ENCODE measurements at places on chromosomes 6 and 20. TPM values are rescaled to one million over a fixed set of nuclear protein-coding genes. Genes with fewer than 3 reads are reported as not detected.

- no peak overlapping the region for H3K4me3 ChIP-seq
- peaks cover 7% of the 10 kb centered on the region for H3K4me1 ChIP-seq
- peaks cover 15% of the 10 kb centered on the region for H3K27me3 ChIP-seq
- no peak for DNase-seq
These were observed 11.1 kb downstream of the TOX2 start for GRCh38 chr20:43925801-43926200.

DNA sequence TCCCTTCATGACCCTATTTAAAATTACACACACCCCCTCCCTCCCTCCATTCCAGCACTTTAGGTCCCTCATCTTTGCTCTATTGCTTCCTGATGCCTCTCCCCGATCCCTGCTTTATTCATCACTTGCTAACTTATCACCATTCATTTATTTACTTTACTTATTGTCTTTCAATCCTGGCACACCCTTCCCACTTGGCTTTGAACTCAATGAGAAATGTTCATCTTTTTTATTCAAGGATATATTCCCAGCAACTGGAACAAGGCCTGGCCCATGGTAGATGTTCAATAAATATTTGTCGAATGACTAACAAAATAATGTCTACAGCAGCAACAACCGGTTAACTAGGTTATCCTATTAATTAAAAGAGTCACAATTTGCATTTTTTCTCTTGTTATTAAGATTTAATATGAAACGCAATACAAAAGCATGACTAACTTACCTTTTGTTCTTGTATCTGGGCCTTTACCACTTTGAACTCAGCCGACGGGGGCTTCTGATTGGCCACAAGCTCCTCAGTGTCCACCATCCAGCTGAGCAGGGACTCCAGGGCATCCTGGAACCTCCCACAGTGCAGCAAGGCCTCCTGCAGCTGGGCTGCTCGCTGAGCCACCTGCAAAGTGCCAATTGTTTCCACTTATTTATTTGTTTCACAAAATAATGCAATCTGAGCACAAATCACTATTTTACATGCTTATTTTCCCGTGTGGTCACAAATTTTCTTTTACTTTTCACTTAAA lies 107.8 kb downstream of the DST start:
- no peak overlapping the region for H3K4me3 ChIP-seq
- no peaks in the 10 kb centered on the region for H3K36me3 ChIP-seq
- H3K27me3 ChIP-seq: no peaks in the 10 kb centered on the region
- no peak overlapping the region for H3K27ac ChIP-seq
- DNase-seq: no peak

DNA sequence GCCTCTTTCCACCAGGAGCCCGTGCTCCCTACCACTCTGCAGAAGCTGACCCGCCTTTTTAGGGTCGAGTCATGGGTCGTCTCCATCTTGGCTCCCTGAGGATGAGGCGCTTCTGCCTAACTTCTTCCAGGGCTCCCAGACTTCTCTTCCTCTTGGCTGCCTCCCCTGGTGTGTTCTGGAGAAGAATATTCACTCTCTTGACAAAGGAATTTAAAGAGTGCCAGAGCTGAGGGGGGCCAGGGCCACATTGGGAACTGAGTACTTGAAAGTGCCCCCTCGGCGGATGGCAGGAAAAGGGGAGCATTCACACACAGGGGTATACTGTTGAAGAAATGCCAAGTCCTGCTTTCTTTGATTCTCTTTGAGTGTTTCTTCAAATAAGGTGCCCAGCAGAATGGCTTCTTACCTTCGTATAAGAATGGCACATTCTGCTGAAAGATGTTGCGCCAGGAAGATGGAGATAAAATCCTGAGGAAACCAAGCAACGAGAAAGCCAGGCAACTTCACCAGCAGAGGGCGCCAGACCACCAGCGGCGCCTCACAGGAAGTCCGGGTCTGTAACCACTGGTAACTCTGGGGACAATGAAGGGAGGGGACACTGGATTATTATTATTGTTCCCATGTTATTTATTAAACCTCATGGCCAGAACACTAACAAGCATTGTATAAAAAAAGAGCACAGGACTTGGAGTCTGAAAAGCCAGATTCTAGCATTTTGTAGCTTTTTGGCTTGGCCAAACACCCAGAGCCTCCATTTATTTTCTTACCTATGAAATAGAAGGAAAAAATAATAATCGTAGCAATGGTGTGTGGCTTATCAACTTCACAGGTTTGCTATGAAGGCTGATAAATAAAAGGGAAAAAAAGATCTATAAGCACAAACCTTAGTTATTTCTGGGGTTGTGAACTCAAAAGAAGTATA lies 176.7 kb downstream of the HACE1 start:
- peak; percentile 61 for DNase-seq
- H3K27ac ChIP-seq: no peak overlapping the region
- no peak overlapping the region for H3K4me3 ChIP-seq

GRCh38 chr6:155316419-155316818 lies 2.1 kb upstream of the TFB1M start:
- no peak overlapping the region for H3K4me3 ChIP-seq
- no peaks in the 10 kb centered on the region for H3K36me3 ChIP-seq
- H3K4me1 ChIP-seq: peaks cover 4% of the 10 kb centered on the region
- H3K27ac ChIP-seq: no peak overlapping the region
- no peaks in the 10 kb centered on the region for H3K27me3 ChIP-seq

DNA sequence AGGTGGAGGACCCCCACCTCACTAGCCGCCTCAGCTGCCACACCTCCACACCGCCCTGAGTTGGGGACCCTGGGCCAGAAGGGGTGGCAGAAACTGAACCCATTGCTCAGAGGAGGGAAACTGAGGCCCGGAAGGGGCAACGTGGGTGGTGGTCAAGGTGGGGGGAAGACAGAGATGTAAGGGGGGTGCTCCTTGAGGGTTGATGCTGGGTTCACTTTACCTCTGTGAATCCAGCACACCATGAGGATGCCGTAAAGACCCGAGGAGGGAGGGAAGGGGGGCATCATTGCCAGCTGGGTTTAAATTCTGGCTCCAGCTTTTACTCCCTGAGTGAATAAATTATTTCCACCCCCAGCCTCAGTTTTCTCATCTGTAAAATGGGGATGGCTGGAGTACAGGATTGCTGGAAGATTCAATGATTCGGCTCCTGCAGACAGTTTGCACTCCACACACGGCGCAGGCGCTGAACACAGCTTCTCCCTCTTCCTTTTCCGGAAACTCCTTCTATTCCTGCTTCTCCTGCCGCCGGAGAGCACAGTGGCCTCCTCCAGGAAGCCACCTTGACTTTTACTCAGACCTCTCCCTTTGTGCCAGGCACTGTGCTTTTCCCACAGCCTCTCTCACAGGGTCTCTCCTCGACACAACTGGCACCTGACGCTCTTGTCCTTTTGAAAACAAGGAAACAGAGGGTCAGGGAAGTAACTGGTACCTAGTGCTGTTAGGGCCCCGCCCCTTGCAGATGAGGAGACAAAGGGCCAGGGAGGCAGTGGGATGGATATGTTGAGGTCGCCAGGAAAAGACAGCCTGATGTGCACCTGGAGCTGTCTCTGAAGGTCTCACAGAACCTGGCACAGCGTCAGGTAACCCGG lies 59.4 kb downstream of the UBE2V1 start:
- peaks cover 17% of the 10 kb centered on the region for H3K4me1 ChIP-seq
- H3K27ac ChIP-seq: peak overlapping the region; percentile 93
- no peaks in the 10 kb centered on the region for H3K27me3 ChIP-seq
- DNase-seq: no peak
- H3K36me3 ChIP-seq: no peaks in the 10 kb centered on the region
- H3K4me3 ChIP-seq: no peak overlapping the region

GRCh38 chr6:44113414-44113813 lies 13.8 kb downstream of the MRPL14 start:
- no peaks in the 10 kb centered on the region for H3K27me3 ChIP-seq
- H3K36me3 ChIP-seq: no peaks in the 10 kb centered on the region
- peaks cover 42% of the 10 kb centered on the region for H3K4me1 ChIP-seq
- H3K4me3 ChIP-seq: no peak overlapping the region

- no peak overlapping the region for H3K4me3 ChIP-seq
- DNase-seq: no peak
- no peaks in the 10 kb centered on the region for H3K4me1 ChIP-seq
- no peaks in the 10 kb centered on the region for H3K27me3 ChIP-seq
- no peaks in the 10 kb centered on the region for H3K36me3 ChIP-seq
- no peak overlapping the region for H3K27ac ChIP-seq
These were observed 480.8 kb upstream of the IMPG1 start for GRCh38 chr6:76553256-76553655.

DNA sequence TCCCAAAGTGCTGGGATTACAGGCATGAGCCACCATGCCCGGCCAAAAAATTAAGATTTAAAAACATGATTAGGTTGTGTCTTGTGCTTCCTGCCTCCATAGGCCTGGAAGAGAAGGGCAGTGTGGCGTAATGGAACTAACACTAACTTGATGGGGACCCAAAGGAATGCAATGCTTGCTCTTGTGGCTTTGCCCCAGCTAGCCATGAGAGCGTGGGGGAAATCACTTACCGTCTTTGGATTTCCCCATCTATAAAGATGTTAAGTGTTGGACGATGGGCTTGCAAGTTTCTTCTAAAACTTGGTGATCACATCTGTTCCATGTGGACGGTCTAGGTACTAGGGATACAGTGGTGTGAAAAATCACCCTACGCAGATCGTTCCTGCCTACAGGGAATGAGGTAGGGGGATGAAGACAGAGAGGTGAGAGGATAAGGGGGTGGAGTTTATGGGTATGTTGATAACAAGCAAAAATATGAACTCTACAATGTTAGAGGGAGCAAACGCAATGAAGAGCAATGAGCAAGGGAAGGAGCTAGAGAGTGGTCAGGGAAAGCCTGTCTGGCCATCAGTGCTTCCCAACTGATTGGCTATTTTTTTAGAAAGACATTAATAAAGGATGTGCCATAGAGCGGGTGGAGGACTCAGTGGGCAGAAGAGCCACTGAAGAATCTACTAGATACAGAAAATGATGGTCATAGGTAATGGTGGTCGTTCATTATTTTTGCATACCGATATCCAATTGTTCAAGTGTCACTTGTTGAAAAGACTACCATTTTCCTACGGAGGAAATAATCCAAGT lies 165.2 kb downstream of the BCAS1 start:
- no peaks in the 10 kb centered on the region for H3K27me3 ChIP-seq
- H3K4me3 ChIP-seq: no peak overlapping the region
- H3K4me1 ChIP-seq: peaks cover 5% of the 10 kb centered on the region
- H3K36me3 ChIP-seq: no peaks in the 10 kb centered on the region
- H3K27ac ChIP-seq: no peak overlapping the region

GRCh38 chr6:132310921-132311320 lies 90.4 kb downstream of the MOXD1 start:
- no peaks in the 10 kb centered on the region for H3K4me1 ChIP-seq
- DNase-seq: no peak
- H3K36me3 ChIP-seq: no peaks in the 10 kb centered on the region
- no peaks in the 10 kb centered on the region for H3K27me3 ChIP-seq
- no peak overlapping the region for H3K4me3 ChIP-seq
- no peak overlapping the region for H3K27ac ChIP-seq

- DNase-seq: peak; percentile 37
- H3K4me1 ChIP-seq: peaks cover 11% of the 10 kb centered on the region
- peak overlapping the region; percentile 81 for H3K4me3 ChIP-seq
- H3K27me3 ChIP-seq: no peaks in the 10 kb centered on the region
These were observed 434 bp downstream of the ZKSCAN4 start for GRCh38 chr6:28251661-28252008.

DNA sequence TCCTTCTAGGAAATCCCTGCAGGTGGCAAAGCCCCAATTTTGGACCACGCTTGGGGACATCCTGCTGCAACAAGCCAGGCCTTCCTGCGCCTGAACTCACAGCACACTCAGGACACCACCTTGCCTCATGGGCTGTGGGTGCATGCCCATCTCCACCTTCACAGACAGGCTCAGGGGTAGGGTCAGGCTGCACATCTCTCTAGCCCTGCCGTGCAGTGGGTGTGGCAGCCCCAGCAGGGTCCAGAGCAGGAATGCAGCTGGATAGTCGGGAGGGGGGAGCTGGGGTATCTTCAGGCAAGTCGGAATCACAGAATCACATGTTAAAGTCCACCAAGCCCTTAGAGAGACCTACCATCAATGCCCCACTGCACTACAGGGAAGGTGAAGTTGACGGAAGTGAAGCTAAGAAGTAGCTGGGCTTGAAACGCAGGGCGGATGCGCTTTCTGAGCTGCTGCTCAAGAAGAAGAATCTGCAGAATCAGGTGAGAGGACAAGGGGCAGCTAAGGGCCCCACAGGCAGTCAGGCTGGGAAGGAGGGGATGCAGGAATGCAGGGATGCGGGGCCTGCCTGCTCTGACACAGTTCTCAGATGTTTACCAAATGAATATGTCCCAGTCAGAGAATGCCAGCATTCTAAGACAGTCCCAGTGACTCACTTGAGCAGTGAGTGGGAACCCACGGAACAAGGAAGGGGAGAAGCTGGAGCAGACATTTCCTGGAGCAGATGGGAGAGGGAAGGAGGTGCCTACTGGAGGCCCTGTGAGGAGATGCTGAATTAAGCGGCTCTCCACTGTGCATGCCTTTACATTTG lies 11.3 kb downstream of the SERPINB6 start:
- no peaks in the 10 kb centered on the region for H3K36me3 ChIP-seq
- H3K4me1 ChIP-seq: peaks cover 23% of the 10 kb centered on the region
- H3K27ac ChIP-seq: peak overlapping the region; percentile 73
- DNase-seq: peak; percentile 44

DNA sequence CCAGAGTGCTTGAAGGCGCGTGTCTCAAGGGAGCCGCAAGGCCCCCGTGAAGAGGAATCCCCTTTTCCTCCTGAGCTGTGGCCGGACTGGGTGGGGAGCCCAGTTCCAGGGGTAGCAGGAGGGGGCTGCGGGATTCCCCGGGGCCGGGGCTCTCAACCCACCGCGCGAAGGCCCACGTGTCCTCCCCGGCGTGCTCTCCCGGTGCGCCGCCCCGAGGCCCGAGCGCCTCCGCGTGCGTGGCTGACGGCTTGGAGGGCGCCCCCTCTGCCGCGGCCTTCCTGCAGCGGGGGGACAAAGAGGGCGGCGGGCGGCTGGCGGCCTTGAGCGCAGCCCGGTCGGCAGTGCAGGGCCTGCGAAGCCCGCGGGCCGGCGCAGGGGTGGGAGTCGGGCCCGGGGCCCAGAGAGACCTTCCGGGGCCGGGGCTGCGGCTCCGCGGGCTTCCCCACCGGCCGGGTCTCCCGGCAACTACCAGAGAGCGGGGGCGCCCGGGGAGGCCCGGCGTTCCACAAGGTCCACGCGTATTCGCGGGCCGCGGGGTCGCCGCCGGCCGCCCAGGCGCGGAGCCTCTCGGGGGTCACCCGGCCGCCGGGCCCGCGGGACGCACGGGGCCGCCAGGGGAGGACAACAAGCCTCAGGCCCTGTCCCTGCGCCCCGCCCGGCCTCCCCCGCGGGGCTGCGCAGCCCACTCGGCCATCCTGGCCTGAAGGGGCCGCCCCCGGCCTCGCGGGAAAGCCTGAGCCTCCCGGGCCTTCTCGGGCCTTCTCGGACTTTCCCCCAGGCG lies at the start of gene FAM217A:
Gene FAM217A (minus strand): TSS at position 447 of the 781 bp plus-strand sequence. CDS start 1,723 bp downstream, outside the sequence.
- no peak within 1 kb of the TSS for H3K27ac ChIP-seq
- DNase-seq: no peak
- no peak within 1 kb of the TSS for H3K4me3 ChIP-seq
- H3K4me1 ChIP-seq: no peaks in the 10 kb centered on the region
- H3K27me3 ChIP-seq: no peaks in the 10 kb centered on the region
- H3K36me3 ChIP-seq: no peaks in the 10 kb centered on the region

- no peaks in the 10 kb centered on the region for H3K36me3 ChIP-seq
- H3K4me1 ChIP-seq: no peaks in the 10 kb centered on the region
- H3K27me3 ChIP-seq: no peaks in the 10 kb centered on the region
- H3K4me3 ChIP-seq: no peak overlapping the region
These were observed 6.5 kb upstream of the TINAG start for GRCh38 chr6:54301770-54302169.

- DNase-seq: no peak
- no peak overlapping the region for H3K4me3 ChIP-seq
- H3K4me1 ChIP-seq: peaks cover 27% of the 10 kb centered on the region
- no peaks in the 10 kb centered on the region for H3K27me3 ChIP-seq
- no peaks in the 10 kb centered on the region for H3K36me3 ChIP-seq
- H3K27ac ChIP-seq: no peak overlapping the region
These were observed 13.7 kb downstream of the DACT2 start for GRCh38 chr6:168305863-168306262.

AIF1 gene
- 12.8 TPM for polyA plus RNA-seq

FGD2 gene
- polyA plus RNA-seq: 5.2 TPM

TRIM31 gene
- polyA plus RNA-seq: 5.0 TPM
